ENCODE measurements at places on chromosomes 13 and 19.

GRCh38 chr13:109699628-109700071 lies 86.7 kb downstream of the IRS2 start:
- DNase-seq: no peak

GRCh38 chr13:34307607-34308006 lies 489.7 kb downstream of the RFC3 start:
- DNase-seq: no peak

DNA sequence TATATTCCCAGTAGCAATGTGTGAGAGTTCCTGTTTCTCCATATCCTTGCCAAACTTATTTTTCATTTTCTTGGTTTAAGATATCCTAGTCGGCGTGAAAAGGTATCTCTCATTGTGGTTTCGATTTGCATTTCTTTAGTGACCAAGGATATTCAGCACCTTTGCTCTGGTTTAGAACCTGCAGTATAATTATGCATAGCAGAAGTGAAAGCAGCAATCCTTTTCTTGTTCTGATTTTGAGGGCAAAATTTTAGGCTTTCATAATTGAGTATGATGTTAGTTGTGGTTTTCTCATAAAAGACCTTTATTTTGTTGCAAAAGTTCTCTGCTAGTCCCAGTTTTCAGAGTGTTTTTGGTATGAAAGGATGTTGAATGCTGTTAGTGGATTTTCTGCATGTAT lies 491.0 kb downstream of the FGF9 start:
- no peak for DNase-seq

GRCh38 chr13:33262594-33262993 lies 23.0 kb downstream of the STARD13 start:
- DNase-seq: no peak

DNA sequence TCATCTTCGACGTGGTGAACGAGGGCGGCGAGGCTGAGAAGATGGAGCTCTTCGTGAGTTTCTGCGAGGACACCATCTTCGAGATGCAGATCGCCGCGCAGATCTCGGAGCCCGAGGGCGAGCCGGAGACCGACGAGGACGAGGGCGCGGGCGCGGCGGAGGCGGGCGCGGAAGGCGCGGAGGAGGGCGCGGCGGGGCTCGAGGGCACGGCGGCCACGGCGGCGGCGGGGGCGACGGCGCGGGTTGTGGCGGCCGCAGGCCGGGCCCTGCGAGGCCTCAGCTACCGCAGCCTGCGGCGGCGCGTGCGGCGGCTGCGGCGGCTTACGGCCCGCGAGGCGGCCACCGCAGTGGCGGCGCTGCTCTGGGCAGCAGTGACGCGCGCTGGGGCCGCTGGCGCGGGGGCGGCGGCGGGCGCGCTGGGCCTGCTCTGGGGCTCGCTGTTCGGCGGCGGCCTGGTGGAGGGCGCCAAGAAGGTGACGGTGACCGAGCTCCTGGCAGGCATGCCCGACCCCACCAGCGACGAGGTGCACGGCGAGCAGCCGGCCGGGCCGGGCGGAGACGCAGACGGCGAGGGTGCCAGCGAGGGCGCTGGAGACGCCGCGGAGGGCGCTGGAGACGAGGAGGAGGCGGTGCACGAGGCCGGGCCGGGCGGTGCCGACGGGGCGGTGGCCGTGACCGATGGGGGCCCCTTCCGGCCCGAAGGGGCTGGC lies 52.6 kb downstream of the MAP4K1 start:
- DNase-seq: no peak

GRCh38 chr13:30545320-30545719 lies 72.4 kb upstream of the USPL1 start:
- no peak for DNase-seq

GRCh38 chr19:4052114-4052992 lies 14.3 kb downstream of the ZBTB7A start:
- no peak for DNase-seq
